ENCODE measurements at places on chromosomes 1 and 21. TPM values are rescaled to one million over a fixed set of nuclear protein-coding genes. Genes with fewer than 3 reads are reported as not detected.

The ACADM gene
- 25.9 TPM for polyA plus RNA-seq

- H3K4me3 ChIP-seq = no peak overlapping the region
- no peaks in the 10 kb centered on the region for H3K4me1 ChIP-seq
- peak; percentile 85 for DNase-seq
- H3K27ac ChIP-seq = no peak overlapping the region
- H3K36me3 ChIP-seq = no peaks in the 10 kb centered on the region
- H3K27me3 ChIP-seq = no peaks in the 10 kb centered on the region
These were observed 37.3 kb downstream of the PABPC4 start for GRCh38 chr1:39539252-39539790.

DNA sequence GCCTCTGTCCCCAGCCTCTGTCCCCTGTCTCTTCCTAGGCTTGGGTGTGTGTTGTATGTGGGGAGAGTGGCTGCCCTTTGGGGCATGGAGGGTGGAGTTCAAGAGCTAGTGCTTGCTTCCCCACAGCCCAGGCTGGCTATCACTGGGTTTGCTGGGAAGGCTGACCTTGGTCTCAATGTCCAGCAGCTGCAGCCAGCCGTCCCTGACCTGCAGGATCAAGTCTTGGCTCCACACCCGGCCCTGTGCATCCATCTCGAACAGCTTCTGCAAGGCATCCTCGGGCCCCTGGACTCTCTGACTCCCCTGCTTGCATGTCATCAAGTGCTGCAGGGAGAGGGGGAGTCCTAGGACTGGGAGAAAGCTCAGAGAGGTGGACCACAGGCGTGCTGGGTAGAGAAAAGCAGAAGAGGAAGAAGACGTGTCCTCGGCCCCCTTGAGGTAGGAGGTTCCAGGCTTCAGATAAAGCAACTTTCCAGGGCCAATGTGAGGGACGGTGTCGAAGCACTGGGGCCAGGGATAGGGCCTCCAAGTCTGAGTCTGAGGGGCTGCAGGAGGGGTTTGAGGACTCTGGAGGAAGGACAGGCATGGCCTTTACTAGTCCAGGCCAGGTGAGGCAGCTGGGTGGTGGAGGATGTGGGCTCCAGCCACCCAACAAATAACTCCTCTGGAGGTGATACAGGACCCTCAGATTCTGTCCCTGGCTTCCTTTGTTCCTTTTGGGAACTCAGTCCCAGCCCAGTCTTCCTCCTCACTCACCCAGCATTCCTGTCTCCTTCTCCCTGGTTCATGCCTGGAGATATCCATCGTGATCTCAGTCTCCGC, 4.0 kb downstream of the EPS8L3 start:
- no peak overlapping the region for H3K4me3 ChIP-seq

The RAP1GAP gene
- polyA plus RNA-seq = 0.99 TPM

GRCh38 chr1:30171537-30172298, 551.7 kb downstream of the MATN1 start:
- H3K4me1 ChIP-seq = no peaks in the 10 kb centered on the region
- H3K27ac ChIP-seq = no peak overlapping the region
- peaks cover 2% of the 10 kb centered on the region for H3K36me3 ChIP-seq
- H3K4me3 ChIP-seq = no peak overlapping the region
- DNase-seq = no peak
- H3K27me3 ChIP-seq = no peaks in the 10 kb centered on the region

GRCh38 chr1:7755448-7755847, 15.6 kb upstream of the VAMP3 start:
- no peak overlapping the region for H3K4me3 ChIP-seq
- no peaks in the 10 kb centered on the region for H3K4me1 ChIP-seq
- peak; percentile 37 for DNase-seq

DNA sequence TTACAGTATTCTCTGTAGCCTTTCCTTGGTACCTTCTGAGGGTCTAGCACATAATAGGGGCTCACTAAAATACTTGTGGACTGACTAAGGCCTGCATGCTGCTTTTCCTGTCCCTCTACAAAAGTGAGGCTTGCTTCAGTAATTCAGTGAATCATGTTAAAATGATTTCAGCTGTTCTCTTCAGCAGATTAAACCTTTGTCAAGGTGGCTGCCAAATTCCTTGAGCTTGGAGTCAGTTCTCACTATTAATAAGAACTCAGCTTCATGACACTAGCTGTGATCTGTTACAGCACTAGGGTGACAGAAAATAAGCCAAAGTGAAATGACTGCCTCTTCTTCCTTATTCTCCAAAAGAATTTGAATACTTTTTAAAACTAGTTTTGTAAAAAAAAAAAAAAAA, 128.8 kb downstream of the KCNN3 start:
- H3K36me3 ChIP-seq = no peaks in the 10 kb centered on the region
- H3K4me1 ChIP-seq = no peaks in the 10 kb centered on the region
- no peak overlapping the region for H3K4me3 ChIP-seq
- H3K27ac ChIP-seq = no peak overlapping the region
- H3K27me3 ChIP-seq = peaks cover 14% of the 10 kb centered on the region
- no peak for DNase-seq

DNA sequence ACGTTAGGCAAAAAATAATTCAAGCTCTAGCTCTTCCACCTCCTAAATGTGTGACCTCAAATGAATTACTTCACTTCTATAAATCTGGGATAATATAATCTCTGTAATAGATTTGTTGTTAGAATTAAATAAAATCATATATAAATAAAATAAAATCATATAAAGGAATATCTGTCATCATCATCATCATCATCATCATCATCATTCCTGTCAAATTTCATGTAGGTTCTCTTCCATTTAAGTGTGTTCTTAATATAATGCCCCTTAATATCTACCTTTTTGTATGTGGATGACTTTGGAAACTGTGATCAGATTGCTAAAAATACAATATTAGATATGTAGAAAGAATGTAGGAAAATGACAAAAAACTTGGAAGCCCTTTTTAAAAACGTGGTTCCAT, 621.0 kb downstream of the ADGRL2 start:
- H3K4me1 ChIP-seq = no peaks in the 10 kb centered on the region
- H3K27me3 ChIP-seq = no peaks in the 10 kb centered on the region
- no peak overlapping the region for H3K4me3 ChIP-seq
- no peak for DNase-seq

DNA sequence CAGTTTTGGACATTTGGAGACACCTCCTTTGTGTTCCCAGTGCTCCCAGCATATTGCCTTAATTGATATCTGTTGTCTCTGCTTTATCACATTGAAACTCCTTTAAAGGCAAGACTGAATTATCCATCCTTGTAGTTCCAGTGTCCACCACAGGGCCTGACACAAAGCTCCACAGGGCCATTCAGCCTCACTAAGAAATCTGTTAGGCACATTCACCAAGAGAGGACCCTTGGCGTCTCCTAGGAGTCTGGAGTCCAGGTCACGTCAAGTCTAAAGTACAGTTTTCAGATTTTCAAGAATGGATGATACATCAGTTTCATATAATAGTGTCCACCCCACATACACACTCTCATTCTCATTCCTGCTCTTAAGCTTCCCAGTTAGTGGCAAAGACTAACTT, 4.8 kb downstream of the ACP6 start:
- no peak for DNase-seq
- H3K4me3 ChIP-seq = no peak overlapping the region
- H3K27ac ChIP-seq = no peak overlapping the region
- H3K36me3 ChIP-seq = peaks cover 6% of the 10 kb centered on the region

The OPRD1 gene
- 0.07 TPM for polyA plus RNA-seq

The SLC25A44 gene
- 40.2 TPM for polyA plus RNA-seq

- peaks cover 2% of the 10 kb centered on the region for H3K4me1 ChIP-seq
- H3K36me3 ChIP-seq = no peaks in the 10 kb centered on the region
- no peaks in the 10 kb centered on the region for H3K27me3 ChIP-seq
- no peak for DNase-seq
- no peak overlapping the region for H3K4me3 ChIP-seq
These were observed 163.8 kb downstream of the CHRM3 start for GRCh38 chr1:239550178-239550577.

DNA sequence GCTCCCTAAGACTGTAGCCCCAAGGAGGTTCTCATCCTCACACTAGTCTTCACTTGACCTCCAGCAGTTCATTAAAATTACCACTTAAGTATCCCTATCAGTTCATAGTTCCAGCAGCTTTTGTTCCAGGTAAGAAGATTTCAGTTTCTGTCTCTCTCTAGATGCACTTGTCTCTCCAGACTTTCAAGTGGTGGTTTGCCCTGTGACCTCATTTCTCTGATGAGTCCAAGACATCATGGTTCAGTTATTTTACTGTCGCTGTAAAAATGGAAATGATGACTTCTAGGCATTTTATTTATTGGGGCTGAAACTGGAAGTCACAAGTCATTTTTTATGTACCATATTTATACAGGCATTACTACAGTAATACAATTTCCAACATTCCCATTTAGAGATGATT, 17.9 kb upstream of the RGS18 start:
- H3K4me3 ChIP-seq = no peak overlapping the region
- no peaks in the 10 kb centered on the region for H3K27me3 ChIP-seq
- no peaks in the 10 kb centered on the region for H3K36me3 ChIP-seq
- no peak for DNase-seq
- no peak overlapping the region for H3K27ac ChIP-seq

DNA sequence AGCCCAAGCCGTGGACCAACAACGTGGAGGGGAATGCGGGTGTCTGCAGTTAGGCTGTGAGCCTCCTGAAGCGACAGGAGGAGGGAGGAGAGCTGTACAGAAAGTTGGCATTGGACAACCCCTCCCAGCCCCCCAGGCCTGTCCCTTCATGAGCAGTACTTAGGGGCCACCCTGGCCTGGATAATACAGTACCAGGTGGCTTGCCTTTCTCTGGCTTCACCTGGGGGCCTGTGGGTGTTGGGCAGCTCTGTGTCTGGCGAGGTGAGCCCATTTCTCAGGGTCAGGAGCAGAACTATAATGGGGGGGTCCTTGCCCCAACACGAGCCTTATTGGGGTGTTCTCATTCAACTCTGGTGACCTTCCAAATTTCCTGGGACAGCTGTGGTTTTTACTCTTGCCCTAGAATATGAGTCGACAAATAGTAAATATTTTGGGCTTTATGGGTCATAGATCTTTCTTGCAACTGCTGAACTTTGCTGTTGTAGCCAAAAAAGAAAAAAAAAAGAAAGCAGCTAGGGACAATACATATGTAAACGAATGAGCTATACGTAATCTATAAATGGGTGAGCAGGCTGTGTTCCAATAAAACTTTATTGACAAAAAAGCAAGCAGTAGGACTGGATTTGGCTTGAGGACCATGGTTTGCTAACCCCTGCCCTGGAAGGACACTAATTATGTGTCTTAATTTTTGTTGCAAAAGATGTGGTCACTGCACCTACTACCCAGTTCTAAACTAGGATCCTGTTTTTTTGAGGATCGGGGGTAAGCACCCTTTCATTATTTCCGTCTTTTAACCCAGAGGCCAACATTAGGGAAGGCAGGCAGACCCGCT, 11.4 kb downstream of the COQ8A start:
- H3K27ac ChIP-seq = no peak overlapping the region
- H3K4me1 ChIP-seq = no peaks in the 10 kb centered on the region
- no peaks in the 10 kb centered on the region for H3K27me3 ChIP-seq
- no peaks in the 10 kb centered on the region for H3K36me3 ChIP-seq
- DNase-seq = no peak

DNA sequence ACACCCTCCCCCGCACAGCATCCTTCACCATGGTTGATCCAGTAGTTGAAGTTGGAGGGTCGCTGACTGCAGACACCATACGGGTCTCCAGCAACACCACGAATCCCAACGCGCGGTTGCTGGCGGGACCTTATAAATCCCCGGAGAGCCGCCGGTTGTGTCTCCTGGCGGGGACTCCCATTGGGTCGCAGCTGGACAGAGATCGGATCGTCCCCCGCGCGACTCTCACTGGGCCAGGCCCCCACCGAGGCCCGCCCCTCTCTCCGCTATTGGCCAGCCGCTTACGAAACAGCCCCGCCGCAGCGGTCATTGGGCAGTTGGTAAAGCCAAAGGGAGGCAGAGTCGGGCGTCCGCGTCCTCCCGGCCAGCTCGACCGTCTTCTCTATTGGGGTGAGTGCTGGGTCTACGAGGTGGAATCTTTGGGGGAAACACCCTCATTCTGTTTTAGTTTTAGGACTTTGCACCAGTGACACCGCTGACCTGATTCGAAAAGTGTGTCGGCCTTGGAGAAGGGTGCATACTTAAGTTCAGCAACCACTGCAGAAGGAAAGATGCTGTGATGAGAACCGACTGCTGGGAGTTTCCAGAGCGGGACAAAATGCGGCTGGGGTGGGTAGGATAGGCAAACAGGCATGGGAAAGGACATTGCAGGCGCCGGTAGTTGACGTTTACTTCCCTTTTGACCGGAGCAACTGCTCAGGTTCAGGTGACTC, 27.4 kb downstream of the RABIF start:
- peak overlapping the region; percentile 14 for H3K27ac ChIP-seq
- H3K4me1 ChIP-seq = peaks cover 6% of the 10 kb centered on the region
- DNase-seq = peak; percentile 98
- no peaks in the 10 kb centered on the region for H3K36me3 ChIP-seq
- H3K4me3 ChIP-seq = peak overlapping the region; percentile 82
- no peaks in the 10 kb centered on the region for H3K27me3 ChIP-seq

GRCh38 chr1:22888320-22889075, 84.2 kb downstream of the LACTBL1 start:
- no peaks in the 10 kb centered on the region for H3K27me3 ChIP-seq
- H3K4me1 ChIP-seq = no peaks in the 10 kb centered on the region
- no peak for DNase-seq

DNA sequence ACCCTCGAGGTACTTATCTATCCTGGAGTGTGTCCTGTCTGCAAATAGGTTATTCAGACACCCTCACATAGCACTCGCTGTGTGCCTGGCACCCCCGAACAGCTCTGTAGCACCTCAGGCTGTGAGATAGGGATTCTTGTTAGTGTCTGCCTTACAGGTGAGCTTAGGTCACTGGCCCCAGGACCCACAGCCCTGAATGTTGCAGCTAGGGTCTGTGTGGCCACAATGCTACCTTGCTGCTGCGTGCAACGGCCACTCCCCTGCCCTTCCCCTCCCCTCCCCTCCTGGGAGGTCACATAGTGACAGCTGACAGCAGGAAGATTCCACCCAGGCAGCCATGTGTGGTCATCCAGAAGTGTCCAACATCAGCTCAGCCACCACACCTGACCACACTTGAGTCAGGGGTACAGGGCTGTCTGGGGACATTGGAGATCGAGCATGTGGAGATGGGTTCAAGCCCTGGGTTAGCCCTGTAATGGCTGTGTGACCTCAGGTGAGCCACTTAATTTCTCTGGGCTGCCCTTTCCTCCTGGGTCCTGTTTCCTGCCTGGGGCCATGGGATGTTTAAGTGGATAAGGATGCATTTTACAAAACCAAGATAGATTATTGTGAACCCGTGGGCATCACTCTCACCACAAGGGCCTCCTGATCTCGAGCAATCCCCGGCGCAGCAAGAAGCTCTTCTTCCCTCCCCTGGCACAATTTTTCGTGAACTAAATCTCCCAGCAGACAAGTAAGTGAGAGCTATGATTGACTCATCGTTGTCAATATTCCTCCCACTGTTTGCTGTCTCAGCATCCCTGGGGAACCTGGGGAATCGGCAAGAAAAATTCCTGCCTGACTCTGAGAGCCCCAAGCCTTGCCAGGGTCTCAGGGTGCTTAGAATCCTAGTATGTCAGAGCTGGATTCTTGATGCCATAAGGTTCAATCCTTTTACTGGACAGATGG, 208.7 kb downstream of the PTPRU start:
- DNase-seq = no peak
- no peaks in the 10 kb centered on the region for H3K36me3 ChIP-seq
- H3K27ac ChIP-seq = no peak overlapping the region
- peaks cover 65% of the 10 kb centered on the region for H3K4me1 ChIP-seq

GRCh38 chr1:199102239-199102638, 463.4 kb downstream of the PTPRC start:
- no peak overlapping the region for H3K4me3 ChIP-seq
- H3K27me3 ChIP-seq = no peaks in the 10 kb centered on the region
- no peaks in the 10 kb centered on the region for H3K36me3 ChIP-seq
- H3K4me1 ChIP-seq = no peaks in the 10 kb centered on the region
- H3K27ac ChIP-seq = no peak overlapping the region

The VANGL1 gene
- 5.4 TPM for polyA plus RNA-seq

The PEX10 gene
- polyA plus RNA-seq = 28.6 TPM

Data from SK-N-SH (cell line).